NCI-H1048 (cell line): ENCODE measurements at places on chromosomes 4 and X.
A peak's percentile ranks its signal among the peaks of the same experiment; 100 is the strongest.

GRCh38 chr4:187390646-187391045 is 604.9 kb upstream of the ZFP42 start:
- DNase-seq: no peak

DNA sequence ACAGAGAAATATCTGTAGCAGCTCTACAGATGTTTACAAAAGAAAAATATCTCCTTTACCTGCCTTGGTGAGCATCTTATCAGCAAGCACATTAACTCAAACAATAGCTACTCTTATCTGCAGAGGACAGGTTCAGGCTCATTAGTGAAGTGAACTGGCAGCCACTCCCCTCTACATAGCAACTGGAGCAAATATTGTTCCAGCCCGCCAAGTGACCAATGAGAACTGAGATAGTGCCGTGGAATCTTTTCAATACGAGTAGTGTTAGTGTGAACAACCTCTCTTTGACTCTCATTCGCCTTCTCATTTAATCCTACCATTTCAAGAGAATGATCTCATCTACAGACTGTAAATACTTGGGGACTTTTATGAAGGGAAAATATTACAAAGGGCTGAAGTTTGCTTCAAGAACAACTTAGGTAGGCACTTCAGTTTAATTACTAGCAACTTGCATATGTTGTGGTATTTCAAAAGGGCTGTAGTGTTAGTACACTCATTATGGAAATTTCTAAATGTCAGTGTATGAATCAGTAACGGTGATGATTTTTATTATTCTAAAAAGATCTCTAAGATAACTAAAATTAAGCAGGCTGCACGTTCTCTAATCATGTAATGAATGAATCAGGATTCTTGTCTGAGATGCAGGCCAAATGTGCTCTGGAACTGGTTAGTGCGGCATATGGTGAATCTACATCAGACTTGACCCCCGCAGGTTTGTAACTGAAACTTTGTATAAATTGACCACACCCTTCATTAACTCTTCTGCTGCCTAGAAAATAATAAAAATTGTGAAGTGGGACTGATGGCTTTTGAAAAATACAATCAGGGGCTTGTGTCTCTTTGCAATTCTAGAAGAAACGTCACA is 72.4 kb downstream of the PALLD start:
- peak; percentile 80 for DNase-seq

DNA sequence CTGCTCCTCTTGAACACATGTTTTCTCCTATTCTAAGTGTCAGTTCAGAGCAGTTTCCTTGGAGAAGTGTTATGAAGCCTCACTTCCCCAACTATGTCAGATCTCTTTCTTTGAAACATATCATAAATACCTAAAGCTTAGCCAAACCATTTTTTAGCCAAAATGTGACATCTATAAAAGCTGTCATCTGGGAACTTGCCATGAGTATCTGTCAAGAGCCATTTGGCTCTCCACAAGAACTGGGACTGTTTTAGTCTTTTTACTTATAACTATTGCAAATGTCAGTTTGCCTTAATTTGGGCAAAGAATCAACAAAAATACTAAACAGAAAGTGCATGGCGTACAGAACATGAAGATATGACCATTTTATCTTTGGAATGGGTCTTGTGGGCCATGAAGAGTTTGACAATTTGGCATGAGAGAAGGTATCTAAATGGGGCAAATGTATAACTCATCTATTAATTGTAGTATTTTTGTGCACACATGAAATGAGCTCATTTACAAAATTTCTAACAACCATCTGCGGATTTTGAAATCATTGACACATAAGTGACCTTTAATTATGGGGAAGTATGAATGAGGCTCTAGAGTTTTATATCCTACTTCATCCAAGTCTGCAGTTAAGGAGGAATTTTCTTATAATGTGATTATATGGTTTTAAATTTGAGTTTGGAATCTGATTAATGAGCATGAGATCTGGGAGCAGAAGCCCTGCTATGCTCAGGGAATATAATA is 129.1 kb upstream of the PACRGL start:
- DNase-seq: no peak

DNA sequence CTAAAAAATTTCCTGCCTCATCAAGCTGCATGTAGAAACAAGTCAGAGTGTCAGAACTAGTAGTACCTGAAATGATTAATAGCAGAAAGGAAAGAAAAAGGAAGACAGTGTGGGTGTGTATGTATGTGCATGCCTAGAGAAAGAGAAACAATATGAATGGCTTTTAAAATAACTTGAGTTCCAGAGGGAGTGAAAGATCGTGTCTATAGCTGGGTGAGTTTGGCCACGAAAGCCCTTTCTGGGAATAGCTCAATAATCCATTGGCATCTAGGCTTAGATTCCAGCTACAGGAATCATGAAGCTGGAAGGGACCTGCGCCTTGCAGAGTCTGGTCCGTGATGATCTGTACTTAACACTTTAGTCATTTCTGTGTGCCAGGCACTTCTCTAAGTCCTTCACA is 195.6 kb downstream of the RAPGEF2 start:
- DNase-seq: no peak

- no peak for DNase-seq
Measured at GRCh38 chrX:9555354-9555753, 90.5 kb downstream of the TBL1X start.

DNA sequence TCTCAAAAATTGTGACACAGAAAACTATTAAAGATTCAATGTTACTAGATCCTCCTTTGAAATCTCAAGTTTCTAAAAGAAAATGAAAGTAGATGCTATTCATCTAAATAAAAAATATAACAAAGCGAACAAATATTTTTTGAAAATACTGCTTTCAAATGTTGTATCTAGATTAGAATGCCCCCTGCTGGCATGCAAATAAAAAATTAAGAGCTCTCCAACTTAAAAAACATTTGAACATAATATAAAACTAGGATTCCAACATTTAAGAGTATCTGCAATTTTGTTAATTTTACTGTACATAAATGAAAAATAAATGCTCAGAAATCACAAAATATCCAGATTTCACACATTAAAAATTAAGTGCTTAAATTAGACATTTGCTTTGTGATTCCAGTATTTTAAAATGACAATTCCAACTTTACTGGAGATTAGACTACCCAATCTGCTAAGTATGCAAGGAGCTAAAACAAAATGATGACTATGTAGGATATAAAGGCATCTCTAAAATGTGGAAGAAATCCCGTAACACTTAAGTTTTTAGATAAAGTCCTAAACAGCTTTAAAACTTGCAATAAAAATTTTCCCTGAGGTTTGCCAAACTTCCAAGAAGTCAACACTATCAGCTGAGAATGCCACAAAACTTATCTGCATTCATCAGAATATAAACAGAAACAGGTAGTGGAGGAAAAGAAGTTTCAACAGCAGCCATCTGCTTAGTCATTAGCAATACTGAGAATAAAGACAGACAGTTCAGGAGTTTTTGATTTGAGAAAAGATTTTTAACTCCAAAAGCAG is 32.7 kb downstream of the DHX15 start:
- DNase-seq: no peak

DNA sequence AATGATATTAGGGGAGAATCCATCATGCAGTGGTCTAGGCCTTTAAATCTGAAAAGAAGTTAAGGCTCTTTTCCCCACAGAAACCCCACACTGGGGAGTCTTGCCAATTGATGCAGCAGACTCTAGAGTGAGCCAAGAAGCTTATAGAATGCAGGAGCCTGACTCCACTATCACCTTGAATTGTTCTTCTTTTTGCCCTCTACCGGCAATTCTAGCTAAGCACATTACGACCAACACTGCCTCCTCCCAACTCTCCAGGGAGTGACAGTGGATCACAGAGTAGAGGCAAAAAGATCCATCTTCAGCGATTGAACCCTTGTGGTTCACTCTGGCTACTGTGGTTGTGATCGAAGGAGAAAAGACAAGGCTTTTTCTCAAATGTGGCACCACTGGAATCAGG is 331.5 kb downstream of the NKX6-1 start:
- DNase-seq: no peak

GRCh38 chrX:122584981-122585380 is 599.1 kb upstream of the GRIA3 start:
- DNase-seq: no peak

DNA sequence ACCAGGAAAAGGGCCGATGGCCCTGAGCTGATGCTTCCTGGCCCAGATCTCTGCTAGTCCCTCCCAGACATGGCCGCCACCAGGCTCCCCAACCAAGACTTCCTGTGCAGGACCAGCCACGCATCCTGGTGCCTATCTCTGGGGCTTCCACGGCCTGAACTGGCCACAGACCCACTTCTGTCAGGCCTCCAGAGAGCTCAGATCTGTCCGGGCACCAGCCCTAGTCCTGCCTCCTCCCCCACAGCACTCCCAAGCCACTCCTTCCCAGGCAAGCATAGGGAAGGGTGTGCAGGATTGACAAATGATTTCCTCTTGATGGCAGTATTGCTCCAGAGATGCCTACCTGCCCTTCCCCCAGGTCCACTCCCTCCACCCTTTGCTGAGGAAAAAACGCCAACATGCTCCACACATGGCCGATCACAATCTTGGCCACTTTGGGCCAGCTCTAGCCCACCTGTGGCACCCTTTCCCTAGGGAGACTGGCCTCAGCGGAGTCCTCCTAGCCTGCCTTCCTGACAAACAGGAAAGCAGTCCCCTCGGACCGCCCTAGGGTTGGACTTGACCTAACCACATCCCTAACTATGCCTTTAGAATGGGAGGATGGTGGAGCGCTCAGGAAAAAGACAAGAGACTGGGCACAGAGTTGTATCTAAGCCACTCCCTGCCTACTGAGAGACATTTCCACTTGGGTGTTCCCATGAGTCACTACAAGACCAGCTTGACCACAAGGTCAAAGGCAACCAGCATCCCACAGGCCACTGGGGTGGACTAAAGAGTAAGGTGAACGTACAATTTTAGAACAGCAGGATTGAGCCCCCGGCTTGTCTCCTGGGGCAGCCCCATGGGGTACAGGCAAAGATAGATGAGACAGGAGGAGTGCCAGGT is 277.5 kb upstream of the AGTR2 start:
- DNase-seq: no peak

GRCh38 chr4:141391771-141392170 is 171.1 kb downstream of the ZNF330 start:
- DNase-seq: no peak

DNA sequence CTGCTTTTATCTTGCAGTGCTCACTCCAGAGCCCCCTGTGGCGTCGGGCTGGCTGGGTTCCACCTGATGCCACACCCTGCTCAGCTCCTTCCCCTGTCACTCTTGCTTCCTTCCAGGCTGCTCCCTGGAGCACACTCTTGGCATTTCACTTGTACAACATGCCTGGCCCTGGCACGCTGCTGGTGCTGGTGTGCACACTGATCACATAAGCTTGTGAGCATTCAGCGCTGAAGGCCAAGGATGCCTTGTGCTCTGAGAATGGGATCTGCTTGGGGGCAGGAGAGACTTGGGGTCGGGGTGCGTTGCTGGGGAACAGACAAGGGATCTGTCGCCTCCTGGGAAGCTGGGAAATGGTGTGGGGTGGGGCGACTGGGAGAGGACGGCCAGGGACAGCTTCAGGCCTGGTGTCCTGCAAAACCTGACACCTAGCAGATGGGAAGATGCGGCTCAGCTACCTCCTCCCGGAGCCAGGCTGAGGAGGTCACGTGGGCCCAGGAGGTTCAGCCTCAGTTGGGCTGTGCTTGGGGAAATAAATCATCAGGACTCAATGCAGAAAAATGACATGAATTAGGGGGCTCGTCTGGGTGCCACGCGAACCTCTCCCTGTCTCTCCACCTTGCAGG is 108.5 kb downstream of the PHKA2 start:
- no peak for DNase-seq

GRCh38 chr4:57905965-57906364 is 795.8 kb upstream of the IGFBP7 start:
- no peak for DNase-seq

GRCh38 chr4:107060388-107060787 is 24.3 kb upstream of the DKK2 start:
- DNase-seq: no peak

GRCh38 chr4:153189016-153189801 is 15.0 kb upstream of the TRIM2 start:
- no peak for DNase-seq

DNA sequence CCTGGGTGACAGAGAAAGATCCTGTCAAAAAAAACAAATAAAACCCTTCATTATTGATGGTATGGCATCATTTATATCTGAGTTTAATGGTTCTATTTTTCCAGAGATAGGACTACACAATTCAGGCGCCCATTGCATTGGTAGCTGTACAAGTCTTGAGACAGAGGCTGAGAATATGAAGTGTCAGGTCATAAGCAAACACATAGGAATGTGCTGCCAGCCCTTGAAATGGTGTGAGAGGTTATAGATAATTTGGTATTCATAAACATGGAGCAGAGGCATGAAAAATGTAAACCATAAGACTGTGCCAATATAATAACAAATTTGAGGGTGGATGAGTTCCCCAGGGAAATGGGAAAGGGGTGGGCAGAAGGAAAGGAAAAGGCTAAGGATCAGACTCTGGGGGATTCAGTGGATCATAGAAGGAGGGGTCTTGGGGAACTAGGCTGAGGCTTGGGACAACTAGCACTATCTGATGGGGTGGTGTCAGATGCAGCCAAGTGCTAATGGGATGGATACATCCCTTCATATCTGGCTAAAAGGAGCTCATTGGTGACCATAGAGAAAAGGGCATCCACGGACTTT is 50.8 kb downstream of the MAOA start:
- no peak for DNase-seq
